ENCODE measurements at places on chromosomes 11 and 22.

- DNase-seq = no peak
These were observed 30.4 kb upstream of the CKAP5 start for GRCh38 chr11:46876471-46876870.

DNA sequence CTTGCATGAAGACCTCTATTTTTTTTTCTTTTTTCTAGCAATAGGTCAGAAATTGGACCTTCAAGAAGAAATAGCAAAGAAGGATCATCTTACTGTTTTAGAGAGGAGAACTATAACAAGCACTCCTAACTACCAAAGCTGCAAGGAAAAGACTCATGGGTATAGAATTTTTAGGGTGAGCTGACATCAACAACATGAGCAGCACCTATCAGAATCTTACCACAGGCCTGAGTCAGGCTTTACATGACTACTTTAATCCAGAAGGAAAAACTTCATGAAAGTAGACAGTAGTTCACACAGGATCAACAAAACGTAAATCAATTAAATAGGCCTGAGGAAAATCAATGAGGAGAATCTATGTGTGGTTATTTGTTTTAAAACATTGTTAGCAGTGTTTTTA lies 130.5 kb downstream of the FAM76B start:
- DNase-seq = no peak

GRCh38 chr11:11057472-11057854 lies 199.6 kb upstream of the ZBED5 start:
- no peak for DNase-seq

DNA sequence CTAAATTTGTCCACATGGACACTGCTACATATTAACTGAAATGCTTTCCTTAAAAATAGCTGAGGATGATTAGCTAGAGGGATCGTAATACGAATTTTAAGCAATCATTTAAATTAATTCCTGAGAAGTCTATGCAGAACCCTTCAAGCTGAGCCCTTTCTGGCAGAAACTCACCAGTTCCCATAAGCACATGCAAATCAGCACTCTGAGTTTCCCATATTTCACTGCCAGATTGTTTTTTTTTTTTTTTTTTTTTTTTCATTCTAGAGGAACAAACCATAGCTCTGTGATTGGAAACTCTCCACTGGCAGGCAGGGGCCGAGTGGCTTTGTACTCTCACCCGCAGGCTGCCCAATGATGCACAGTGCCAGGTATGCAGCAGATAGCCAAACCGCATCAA lies 145.6 kb downstream of the EFCAB6 start:
- no peak for DNase-seq

GRCh38 chr11:119145551-119145950 lies 3.3 kb upstream of the ABCG4 start:
- DNase-seq = no peak

DNA sequence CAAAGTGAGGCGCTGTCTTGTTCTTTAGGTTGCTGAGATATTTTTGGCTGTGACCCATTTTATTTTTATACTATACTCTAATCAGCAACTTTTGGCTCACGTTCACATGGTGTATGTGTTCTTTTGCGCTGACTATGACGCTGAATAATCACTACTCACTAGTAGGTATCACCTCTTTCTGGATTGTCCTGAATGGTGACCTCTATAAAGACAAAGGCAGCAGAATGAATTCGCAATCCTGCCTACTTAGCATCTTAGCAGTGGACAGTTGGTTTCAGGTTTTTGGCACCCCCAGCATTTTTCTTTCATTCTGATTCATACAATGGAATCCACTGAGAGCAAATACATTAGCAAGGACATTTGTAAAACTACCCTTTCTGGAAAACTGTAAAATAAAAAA lies 351.3 kb downstream of the JRKL start:
- no peak for DNase-seq

DNA sequence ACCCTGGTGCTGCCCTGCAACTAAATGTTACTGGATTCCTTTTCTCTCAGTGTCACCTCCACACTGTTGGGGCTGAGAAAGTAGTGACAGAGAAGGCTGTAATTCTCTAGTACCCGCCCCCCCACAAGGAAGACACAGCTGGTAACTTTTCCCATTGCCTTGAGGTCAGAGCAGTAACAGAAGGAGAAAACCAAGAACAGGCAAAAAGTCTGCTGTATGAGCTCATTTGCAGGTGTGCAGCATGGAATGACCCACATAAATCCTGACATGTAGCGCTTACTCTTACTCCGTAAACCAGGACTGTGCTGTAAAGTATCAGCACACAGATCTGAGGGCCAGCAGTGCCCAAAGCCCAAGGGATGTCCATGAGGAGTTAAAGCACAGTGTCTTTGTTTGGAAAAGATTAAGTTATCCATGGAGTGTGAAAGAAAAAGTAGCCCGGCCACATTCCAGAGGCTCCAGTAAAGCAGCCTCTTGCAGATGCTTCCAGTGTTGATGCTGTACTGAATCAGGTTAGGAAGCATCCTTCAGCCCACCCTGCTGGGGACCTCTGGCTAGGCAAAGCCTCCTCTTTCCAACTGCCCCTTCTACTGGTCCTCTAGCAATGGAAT lies 120.7 kb downstream of the PLEKHA7 start:
- DNase-seq = no peak

DNA sequence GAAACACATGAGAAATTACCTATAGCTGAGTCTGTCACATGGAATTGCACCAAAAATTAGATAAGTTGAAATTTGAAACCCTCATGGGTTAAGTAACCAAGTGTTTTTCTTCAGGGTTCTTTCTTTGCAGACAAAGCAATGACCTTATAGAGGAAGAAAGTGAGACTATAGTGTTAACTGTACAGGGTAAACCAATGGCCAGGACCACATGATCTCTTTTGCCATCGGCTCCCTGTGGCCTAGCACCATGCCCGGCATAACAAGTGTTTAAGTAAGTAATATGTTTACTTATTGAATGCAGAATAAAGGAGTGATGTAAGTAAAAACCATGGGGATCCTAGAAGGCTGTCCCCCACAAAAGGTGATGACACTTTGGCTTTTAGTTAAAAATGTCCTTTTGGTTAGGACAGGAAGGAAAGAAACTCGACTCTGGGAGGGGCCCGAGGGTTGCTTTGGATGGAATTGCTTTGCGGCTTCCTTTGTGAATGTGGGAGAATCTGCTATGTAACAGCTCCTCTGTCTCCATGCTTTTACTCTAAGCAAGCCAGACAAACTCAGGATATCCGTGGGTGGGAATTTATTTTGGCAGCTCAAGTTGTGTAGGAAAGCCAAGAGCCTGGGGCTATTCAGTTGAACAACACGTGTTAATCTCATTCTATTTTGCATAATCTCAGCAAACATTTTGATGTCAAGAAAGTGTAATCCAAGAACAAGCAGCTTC lies 454.7 kb downstream of the INSC start:
- no peak for DNase-seq

DNA sequence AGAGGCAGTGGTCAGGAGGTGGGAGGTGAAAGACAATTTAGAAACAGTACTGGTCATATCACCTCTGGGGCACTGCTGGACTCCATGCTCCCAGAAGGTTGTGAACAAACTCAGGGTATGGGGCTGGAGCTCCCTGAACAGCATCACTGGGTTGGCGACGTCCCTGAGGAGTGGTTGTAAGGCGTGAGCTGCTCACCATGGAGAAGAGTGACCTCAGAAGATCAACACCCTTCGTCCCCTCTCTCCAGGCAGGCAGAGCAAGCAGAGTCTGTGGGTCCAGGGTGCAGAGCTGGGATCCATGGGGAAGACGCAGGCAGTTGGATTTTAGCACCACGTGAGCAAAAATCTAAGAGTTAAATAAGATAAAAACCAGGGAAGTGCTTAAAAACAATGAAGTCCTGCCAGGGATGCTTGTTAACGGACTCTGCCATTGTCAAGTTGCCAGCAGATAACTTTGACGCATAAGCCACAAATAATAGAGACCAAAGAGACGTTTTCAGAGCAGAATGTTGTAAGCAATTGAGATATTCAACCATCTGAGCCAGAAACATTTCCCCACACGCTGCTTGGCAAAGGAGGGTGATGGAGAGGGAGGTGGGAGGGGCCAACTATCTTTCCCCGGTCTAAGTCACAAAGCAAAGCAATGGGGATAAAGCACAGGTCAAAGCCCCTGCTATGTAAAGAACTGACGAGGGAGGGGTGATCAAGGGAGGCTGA lies 13.6 kb downstream of the PNPLA5 start:
- DNase-seq = no peak

GRCh38 chr22:49959782-49960158 lies 802 bp upstream of the PIM3 start:
- no peak for DNase-seq

- no peak for DNase-seq
These were observed 4.0 kb downstream of the LDHAL6A start for GRCh38 chr11:18459634-18460033.

GRCh38 chr11:10657308-10658271 lies 36.0 kb downstream of the IRAG1 start:
- no peak for DNase-seq

DNA sequence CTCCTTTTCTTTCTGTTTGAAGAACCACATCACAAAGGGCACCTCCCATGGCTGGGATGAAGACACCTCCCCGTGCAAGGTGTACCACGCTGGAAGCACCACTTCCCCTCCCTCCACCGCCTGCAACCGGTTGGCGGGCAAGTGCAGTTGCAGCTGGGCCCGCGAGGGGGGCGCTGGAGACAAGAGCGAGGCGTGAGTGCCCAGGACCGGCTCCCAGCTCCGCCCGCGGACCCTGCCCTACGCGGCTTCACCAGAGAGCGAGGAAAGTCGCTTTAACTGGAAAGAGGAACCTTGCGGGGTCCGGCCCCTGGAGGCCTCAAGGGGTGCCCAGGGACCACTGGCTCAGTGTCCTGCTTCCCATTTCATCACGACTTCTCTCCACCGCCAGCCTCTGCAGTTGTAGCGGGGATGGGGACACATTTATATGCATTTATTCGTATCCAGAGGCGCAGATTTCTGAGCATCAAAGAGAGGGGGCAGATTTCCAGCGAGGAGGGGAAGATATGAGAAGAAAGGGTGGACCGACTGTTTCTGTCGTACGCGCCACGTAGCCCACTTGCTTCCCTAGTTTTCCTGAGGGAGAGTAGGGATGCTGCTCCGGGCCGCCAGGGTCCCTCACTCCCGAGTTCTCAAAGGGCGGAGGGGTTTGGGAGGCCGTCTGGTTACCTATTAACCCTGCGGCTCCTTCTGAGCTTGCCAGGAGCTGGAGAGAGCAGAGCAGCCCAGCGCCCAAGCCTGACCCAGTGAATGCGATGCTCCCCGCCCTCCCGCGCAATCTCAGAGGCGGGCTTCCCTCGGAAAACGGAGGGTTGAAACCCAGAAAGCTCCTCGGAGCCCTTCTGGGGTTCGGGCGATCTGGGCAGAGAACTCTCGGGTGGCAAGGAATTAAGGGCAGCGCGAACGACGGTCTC lies 3.5 kb downstream of the ESAM start:
- DNase-seq = peak; percentile 11

GRCh38 chr11:3231851-3232744 lies at the start of gene MRGPRE:
Gene MRGPRE (minus strand): TSS chr11:3232417. CDS start chr11:3228799, 3,618 bp downstream.
- peak; percentile 11 for DNase-seq

- no peak for DNase-seq
These were observed 31.4 kb upstream of the VPREB1 start for GRCh38 chr22:22213231-22213630.

DNA sequence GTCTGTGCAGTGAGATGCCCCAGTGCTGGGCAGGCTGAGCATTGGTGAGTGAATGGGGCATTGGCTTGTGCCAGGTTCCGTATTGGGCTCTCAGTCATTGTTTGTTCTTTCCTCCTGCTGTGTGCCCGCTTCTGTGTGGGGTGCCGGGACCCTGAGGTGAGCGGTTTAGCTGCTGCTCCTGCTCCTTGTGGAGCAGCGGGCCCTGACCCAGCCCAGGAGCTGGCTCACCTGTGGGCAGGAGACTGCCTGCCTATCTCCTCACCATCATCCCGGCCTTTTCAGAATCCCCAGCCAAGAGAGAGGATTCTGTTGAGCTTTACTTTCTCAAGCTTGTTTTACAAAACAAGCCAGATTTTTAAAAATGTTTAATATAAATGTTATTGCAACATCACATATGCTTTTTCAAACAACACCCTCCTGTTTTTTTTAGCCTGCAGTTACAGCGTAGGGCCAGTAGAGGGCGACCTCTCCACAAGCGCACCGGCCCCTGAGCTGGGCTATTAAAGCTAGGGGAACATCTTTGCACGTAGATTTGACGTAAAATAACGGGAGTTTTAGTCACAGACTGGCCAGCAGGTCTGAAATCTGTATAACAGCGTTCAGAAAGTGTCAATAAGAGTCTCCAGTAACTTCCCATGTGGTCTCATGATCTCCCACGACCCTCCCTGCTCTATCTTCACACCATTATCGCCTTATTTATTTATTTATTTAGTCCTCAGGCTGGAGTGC lies 25.1 kb upstream of the RELT start:
- DNase-seq = peak; percentile 26

GRCh38 chr11:120129570-120129969 lies 8.3 kb downstream of the TRIM29 start:
- no peak for DNase-seq

DNA sequence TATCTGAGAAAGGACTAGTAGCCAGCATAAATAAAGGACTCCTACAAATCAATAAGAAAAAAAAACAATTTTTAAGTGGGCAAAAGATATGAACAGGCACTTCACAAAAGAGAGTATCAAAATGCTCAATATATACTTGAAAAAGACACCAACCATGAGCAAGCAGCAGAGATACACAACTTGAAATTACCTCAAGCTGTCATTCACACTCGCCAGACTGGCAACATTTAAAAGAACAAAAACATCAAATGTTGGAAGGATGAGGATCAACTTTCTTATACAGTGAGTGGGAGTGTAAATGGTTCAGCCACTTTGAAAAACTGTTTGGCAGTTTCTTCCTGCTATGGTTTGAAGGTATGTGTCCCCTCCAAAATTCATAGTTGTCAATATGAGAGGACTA lies 23.9 kb upstream of the ELFN2 start:
- no peak for DNase-seq

DNA sequence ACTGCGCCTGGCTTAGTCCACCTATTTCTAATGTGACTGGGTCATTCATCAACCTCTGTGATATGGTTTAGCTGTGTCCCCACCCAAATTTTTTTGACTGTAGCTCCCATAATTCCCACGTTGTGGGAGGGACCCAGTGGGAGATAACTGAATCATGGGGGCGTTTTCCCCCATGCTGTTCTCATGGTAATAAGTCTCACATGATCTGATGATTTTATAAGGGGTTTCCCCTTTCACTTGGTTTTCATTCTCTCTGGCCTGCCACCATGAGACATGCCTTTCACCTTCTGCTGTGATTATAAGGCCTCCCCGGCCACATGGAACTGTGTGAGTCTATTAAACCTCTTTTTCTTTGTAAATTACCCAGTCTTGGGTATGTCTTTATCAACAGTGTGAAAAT lies 8.7 kb downstream of the CENATAC start:
- DNase-seq = no peak

GRCh38 chr11:10556590-10556989 lies 11.9 kb downstream of the LYVE1 start:
- no peak for DNase-seq

- DNase-seq = no peak
These were observed 78.3 kb upstream of the AKIP1 start for GRCh38 chr11:8832571-8833260.
